ENCODE measurements at places on chromosomes 7 and 10.

GRCh38 chr7:100811480-100811879 lies 15.8 kb downstream of the EPHB4 start:
- DNase-seq, result no peak

DNA sequence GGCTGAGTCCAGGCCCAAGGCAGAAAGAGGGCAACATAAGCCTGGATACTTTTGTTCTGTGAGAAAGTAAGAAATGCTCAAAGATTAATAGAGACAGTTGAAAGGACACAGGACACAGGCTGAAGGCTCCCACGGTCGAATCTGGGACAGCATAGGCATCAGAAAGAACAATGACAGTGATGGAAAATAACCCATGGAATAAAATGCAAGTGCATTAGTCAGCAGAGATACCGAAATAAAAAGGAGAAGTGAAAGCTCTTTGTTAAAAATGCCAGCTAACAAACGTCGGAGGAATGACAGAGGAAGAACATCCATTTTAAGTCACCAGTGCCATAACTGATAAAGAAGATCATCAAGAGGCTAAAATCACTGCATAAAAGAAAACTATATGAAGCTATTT lies 19.6 kb upstream of the AGAP5 start:
- no peak for DNase-seq

DNA sequence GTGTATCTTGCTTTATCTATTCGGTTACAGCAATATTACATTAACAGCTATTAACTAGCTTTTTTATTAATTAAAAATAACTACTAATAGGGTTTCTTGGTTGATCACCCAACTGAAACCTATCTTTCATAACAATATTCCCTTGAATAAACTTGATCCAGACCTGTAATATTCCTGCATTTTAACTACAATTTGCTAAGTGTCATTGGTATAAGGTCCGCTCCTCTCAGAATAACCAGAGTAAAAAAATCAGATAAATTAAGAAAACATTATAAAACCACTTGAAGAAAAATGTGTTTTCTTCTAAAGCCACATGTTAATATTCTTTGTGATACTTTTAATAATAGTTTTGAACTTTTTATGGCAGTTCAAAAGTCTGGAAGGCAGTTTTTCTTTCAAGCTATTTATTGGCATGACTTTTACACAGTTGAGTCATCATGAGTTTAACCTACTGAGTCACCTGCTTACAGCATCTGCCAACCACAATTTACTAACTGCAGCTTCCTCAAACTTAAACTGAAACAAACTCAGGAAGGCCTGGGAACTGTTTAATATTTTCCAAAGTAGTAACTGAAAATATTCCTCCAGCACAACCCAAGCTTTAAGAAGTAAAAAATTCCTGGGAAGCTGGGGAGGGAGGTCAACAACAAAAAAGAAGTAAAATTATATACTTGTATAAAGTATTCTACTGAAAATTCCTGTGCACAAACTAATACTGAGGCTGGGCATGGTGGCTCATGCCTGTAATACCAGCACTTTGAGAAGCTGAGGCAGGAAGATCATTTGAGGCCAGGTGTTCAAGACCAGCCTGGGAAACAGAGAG lies 103.2 kb downstream of the NRBF2 start:
- DNase-seq, result peak; percentile 39

GRCh38 chr7:157820796-157821195 lies 484.0 kb downstream of the DNAJB6 start:
- DNase-seq, result no peak

DNA sequence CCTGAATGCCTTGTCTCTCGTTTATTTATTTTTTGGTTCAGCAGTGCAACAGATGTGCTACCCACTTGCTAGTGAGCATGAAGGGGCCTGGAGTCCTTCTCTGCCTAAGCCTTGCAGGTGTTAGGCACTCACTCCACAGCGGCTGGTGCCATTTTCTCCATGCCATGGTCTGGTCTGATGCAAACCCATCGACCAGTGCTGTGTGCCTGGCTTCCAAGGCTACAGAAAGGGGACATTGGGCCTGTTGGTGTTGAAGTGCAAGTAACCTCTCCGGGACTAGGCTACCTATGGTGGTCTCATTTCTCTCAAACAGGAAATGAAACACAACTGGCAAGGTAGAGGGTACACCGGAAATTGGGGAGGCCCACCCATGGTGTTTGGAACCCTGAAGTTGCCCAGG lies 198.1 kb downstream of the ADARB2 start:
- DNase-seq, result no peak

DNA sequence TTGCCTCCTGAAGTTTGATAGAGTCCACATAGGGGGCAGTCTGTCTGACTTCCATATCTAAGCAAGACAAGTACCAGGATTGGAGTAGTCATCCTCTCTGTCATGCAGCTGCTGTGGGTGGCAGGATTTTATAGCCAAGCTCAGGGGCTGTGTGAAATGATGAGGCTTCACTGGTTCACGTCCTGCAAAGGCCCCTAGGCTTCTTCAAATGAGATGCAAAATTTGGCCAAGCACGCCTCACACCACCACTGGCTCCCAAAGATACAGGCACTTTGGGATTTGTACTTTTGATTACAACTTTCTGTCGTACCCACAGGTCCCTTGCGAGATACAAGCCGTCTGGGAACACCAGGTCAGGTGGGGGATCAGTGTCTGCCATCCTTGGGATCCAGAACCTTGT lies 67.1 kb downstream of the WDFY4 start:
- no peak for DNase-seq

DNA sequence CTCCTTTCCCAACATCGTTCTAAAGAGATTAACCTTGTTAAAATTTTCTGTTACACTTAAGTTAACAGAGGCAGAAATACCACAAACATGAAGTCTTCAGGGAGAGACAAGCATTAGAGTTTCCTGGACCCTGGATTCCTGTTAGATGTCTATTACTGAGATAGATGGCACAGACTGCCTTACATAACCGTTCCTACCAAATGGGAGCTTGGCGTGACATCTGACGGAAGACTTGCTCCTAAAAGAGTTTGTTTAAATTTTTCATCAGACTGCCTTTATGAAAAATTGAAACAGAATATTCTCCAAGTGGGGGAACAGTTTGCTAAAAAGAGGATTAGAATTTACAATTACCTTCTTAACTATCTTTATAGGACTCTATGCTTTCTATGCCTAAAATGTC lies 22.7 kb downstream of the ANK3 start:
- no peak for DNase-seq

DNA sequence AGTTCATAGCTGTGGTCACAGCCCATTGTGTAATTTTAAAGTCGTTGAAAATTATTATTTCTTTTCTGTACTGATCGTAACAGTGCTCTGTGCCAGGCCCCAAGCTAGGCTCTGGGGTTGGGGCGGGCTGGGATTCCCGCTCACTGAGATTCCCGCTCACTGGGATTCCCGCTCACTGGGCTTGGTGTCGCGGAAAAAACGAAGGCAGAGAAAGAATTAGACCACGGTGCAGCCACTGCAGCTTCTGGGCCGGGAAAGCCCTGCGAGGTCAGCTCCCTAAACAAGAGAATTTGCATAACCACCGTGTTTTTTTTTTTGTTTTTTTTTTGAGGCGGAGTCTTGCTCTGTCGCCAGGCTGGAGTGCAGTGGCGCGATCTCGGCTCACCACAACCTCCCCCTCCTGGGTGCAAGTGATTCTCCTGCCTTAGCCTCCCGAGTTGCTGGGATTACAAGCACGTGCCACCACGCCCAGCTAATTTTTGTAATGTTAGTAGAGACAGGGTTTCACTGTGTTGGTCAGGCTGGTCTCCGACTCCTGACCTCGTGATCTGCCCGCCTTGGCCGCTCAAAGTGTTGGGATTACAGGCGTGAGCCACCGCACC lies 31.2 kb downstream of the FOXK1 start:
- DNase-seq, result no peak

DNA sequence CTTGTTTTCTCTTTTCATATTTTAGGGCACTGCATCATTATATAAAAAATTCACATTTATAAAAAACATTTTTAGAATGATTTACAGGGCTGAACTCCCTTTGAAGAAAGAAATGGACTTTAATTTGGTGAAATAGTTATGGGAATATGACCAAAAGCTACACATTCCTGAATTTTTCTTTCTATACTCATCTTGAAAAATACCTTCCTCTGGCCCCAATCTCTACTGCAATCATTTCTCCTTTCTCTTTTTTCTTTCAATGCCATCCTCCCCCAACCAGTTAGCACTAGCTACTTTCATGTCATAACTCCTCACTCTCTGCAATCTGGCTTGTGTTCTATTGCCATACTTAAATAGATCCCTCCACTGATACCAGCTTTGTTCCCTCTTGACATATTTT lies 6.2 kb downstream of the WNT8B start:
- no peak for DNase-seq

GRCh38 chr7:150451833-150452461 lies 1.5 kb downstream of the GIMAP8 start:
- DNase-seq, result no peak

DNA sequence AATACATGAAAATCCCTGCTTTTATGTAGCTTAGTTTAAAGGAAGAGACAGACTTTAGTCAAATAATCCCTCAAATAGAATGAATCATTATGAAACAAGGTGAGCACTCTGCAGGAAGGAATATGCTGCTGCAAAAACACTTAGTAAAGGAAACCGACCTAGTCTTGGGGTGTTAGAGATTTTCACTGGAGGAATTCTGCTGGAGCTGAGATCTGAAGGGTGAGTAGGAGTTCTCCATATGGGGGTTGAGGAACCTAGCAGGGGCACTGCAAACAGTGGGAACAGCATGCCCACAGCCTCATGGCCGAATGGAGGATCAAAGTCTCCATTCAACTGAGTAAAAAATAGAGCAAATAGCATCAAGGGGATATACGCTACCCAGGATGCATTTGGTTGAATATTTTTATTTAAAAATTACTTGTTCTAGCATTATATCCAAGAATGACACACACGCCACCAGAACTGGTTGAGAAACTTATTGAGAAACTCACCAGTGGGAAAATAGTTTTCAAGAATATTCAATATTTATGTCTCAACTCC lies 3.5 kb downstream of the ITIH2 start:
- no peak for DNase-seq

- DNase-seq, result no peak
These were observed 184.3 kb upstream of the SLC26A5 start for GRCh38 chr7:103630318-103630717.

GRCh38 chr7:152984421-152984820 lies 224.9 kb downstream of the ACTR3B start:
- DNase-seq, result no peak

GRCh38 chr7:128206747-128207500 lies 34.2 kb upstream of the LEP start:
- no peak for DNase-seq

DNA sequence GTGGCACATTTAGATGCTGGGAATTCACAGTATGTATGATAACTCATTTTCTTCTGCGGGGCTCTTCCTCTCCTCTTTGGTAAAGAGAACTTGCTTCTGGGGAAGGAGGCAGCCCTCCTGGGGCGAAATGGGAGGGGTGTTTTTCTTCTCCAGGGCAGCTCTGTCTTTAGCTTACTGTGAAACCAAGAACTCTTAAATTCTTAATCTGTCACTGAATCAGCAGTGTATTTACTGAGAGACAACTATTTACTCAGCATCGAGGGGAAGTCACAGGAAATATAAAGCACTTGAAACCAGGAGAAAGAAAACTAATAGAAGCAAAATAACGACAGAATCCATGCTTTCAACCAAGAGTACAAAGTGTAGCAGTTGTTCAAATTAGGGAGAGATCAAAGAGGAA lies 158.2 kb upstream of the AGK start:
- no peak for DNase-seq

DNA sequence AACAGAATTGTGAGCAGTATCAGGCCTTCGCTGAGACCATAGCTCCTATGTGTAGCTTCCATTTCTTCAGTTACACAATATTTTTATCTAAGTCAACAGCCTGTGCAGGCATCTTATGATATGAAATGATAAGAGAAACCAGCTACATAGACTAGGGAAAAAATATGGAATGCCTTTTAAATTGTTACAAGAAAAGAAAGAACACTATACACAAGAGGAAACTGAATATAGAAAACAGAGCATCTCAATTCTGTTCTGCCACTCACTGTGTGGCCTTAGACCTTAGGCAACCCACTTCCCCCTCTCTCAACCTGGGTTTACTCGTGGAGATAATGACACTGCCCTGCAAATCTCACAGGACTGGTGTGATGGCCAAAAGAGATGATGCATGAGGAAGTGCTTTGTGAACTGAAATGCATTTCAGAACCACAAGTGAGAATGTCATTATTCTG lies 132.9 kb downstream of the LRRN3 start:
- no peak for DNase-seq

DNA sequence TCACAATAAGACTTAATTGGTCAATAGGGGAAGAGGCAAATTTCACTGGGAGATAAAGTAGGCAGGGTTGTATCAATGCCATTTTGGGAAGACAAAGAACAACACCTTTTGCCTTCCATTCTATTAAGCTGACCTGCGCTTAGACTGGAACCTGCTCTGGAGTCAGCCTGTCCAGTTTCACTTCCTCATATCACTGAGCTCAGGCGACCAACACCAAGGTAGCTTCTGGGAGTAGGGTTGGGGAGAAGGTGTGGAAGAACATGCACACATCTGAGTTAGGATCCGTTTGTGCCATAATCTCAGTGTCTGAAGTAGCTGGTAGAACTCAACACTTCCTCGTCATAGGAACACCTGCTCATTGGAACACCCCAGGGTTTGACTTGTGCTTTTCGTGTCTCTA lies 527.4 kb upstream of the IGFBP3 start:
- no peak for DNase-seq

DNA sequence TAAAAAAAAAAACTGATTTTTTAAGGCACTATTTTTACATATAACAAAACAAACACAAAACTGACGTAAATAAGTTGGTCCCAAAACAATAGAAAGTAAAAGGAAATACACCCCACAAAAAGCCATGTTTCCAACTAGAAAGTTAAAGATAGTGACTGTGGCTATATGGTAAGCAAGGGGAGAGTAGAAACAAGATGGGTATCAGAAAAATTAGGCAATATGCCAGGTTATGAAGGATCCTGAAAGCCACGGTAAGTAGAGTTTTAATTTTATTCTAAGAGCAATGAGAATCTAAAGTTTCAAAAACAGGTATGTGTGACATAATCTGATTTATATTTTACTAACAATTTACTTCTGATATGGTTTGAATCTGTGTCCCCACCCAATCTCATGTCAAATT lies 61.5 kb downstream of the BRAF start:
- no peak for DNase-seq

GRCh38 chr7:107939573-107940489 lies 48.8 kb downstream of the DLD start:
- no peak for DNase-seq

GRCh38 chr10:57952741-57953140 lies 315.0 kb downstream of the IPMK start:
- no peak for DNase-seq

DNA sequence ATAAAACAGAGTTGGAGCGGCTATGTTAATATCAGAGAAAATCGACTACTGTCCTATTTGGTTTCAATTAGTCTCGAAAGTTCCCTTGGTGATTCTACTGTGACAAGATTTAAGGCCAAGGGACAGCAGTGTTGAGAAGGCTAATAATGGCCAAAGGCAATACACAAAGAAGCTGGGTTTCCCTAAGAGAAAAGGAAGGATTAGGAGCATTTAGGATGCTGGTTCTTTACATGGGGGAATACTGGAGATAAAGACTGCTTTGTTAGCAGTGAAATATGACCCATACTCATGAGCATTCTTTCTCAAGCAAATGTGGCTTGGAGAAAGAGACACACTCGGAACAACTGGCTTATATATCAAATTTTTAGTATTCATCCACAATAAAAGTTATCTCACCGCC lies 32.2 kb downstream of the IQUB start:
- no peak for DNase-seq

GRCh38 chr10:61981460-61981859 lies 80.0 kb downstream of the ARID5B start:
- DNase-seq, result no peak
